ENCODE measurements at places on chromosomes 12 and 14.

DNA sequence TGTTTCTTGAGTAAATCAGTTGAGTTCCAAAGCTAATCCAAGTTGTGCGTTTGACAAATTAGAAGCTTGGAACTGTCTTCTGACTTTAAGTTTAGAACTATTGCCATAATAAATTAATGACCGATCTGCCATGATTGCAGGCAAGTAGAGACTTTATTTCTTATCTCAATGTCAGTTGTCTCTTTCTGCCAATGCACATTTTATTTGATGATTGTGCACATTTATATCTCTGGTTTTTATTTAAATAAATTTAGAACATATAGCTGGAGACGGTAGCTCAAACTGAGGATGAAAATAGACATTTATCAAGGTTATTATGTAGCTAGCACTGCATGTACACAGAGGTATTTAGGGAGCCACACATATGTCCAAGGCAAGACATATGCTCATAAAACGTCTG is 34.1 kb downstream of the SLCO1B1 start:
- DNase-seq: no peak

- no peak for DNase-seq
These were observed 23.4 kb downstream of the WBP11 start for GRCh38 chr12:14779834-14780233.

- DNase-seq: no peak
These were observed 16.4 kb upstream of the SRP54 start for GRCh38 chr14:34966413-34966812.

DNA sequence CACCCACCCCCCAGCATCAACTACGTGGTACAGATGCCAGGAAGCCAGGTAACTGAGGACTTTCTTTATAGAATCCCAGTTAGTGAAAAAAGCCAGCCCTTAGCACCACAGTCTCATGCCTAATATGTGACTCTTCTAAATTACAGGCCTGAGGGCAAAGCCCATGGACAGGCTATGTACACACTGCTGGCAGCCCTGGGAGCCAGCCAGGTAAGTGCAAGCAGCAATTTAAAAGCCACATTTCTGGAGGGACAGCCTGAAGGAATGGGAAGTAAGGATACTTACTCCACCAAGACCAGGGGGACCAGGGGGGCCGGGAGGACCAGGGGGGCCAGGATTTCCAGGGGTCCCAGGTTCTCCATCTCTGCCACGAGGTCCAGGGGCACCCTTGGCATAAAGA is 7.0 kb downstream of the COL2A1 start:
- DNase-seq: no peak
